Fibroblast of skin of left biceps (primary cell): ENCODE measurements at places on chromosomes 1 and 21.
A peak's percentile ranks its signal among the peaks of the same experiment; 100 is the strongest.

- DNase-seq = peak; percentile 64
Observed at GRCh38 chr21:29626801-29627470, 312.9 kb downstream of the GRIK1 start.

- peak; percentile 19 for DNase-seq
Observed at GRCh38 chr1:114585231-114585630, 3.8 kb upstream of the BCAS2 start.

GRCh38 chr1:25695090-25695770 lies 78.6 kb downstream of the MAN1C1 start:
- DNase-seq = peak; percentile 94

DNA sequence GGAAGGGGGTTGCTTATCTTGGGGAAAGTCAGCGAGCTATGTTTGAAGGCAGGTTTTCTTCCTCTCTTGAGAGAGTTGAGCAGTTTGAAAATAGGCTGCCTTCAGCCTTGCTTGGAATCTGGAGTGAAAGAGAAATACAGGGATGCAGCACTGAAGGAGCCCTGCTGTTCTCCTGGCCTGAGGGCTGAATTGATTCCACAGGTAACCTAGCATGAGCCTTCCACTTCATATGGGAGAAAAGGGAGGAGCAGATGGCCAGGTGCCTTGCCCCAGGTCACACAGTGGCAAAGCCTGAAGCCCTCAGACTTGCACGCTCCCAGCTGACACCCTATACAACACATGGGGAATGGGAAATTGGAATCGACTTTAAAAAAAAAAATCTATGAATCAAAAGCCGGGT lies 88.0 kb upstream of the WLS start:
- no peak for DNase-seq
